NCI-H1694 treated with DMSO at 0.1 percent for 48 hours (cell line): ENCODE measurements at places on chromosomes 1 and 21.
A peak's percentile ranks its signal among the peaks of the same experiment; 100 is the strongest.

DNA sequence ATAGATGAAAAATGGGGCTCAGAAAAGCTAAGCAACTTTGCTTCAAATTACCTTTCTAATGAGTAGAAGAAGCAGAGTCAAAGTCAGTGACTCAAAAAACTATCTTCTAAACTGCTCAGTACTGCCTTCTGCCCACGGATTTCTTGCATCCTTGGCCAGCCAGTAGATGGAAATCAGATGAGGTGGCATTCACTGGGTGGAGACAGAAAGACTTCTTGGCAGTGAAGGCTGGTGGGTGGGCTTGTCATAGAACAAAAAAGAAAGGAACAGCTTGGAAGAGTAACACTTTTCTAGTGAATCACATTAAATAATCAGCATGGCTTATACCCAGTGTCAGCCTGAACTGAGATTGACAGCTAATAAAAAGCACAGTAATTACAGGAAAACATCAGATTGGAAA is 170.7 kb downstream of the ST6GALNAC5 start:
- no peak for DNase-seq

- no peak for DNase-seq
Observed at GRCh38 chr1:185500001-185500626, 183.1 kb upstream of the IVNS1ABP start.

GRCh38 chr1:53735261-53735660 is 3.7 kb downstream of the GLIS1 start:
- no peak for DNase-seq

DNA sequence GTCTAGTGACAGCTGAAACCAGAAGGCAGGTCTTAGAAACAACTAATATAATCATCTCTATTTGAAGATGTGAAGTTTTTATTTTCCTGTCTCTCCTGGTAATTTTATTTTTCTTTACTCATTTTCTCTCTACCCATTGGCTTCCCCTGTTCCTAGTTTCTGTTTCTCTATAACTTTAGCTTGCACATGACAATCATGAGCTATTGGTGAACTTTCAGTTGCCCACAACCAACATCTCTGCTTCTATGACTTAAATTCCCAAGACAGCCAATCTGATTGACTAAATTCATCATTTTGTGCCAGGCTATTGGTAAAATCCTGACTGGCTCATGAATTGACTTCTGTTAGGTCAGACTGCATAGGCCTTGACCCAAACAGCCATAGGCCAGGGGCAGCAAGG is 13.7 kb upstream of the ACADM start:
- no peak for DNase-seq

- no peak for DNase-seq
Observed at GRCh38 chr1:75533085-75533484, 77.8 kb downstream of the SLC44A5 start.

GRCh38 chr1:181117648-181118449 is 29.3 kb downstream of the IER5 start:
- DNase-seq = no peak

DNA sequence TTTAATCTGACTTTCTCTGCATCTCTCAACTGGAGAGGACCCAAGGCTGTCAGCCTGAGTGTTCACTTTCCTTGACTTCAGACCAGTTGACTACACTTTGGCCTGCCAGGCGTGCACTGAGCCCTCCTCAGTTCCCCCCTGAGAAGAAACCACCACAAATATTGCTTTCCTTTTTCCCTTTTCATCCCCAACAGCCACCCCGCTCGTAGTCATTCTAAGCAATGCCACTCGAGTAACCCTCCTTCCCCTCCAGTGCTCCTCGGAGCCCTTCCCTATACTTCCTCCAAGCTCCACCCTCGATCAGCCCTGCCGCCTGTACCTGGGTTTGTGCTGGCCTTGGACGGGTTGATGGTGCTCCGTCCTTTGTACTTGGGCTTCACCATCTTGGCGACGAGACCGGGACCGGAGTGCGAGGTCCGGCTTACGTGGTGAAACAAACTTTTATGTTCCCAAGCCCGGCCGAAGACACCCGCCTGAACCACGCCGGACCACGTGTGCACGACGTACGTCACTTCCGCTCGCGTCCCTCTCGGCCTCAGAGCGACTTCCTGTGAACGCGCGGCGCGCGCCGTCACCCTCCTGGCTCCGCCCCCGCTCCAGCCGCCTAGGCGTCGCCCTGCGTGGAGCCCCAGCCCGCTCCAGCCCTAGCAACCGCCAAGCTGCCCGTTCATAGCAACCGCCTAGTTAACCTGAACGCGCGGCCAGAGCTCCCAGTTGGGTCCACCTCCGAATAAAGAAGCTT is at the start of gene GNL2:
Gene GNL2, minus strand, starts transcription at position 498 of the 742 bp plus-strand sequence. Its CDS starts 115 bp downstream, at position 383.
- peak; percentile 65 for DNase-seq

DNA sequence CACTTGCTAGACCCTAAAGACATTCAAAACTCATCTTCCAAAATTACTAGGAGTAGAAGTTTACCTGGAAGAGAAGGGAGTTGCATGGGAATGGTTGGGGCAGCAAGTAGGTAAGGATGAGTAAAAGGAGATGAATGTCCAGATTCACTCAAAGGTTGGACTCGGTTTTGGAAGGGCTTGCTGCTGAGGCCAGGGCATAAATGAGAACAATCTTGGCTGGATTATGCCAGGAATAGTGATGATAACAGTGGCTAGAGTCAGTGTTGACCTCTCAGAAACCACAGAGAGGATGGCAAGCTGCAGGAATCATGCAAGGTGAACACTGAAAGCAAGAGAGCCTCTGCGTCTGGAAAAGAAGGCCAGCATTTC is 43.4 kb downstream of the C8A start:
- DNase-seq = no peak

DNA sequence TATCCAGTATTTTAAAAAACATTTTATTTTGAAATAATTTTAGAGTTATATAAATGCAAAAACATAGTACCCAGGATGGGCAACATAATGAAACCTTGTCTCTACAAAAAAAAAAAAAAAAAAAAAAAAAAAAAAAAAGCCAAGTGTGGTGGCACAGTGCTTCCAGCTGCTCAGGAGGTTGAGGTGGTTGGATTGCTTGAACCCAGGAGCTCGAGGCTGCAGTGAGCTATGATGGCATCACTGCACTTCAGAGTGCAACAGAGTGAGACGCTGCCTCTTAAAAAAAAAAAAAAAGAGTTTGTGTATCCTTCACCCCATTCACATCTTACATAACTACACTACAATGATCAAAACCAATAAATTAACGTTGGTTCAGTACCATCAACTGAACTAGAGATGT is 115.6 kb upstream of the KIF26B start:
- DNase-seq = no peak

- DNase-seq = peak; percentile 53
Observed at GRCh38 chr1:53088616-53089300, 26.7 kb downstream of the PODN start.

- no peak for DNase-seq
Observed at GRCh38 chr1:91400133-91400725, 4.4 kb downstream of the HFM1 start.

- DNase-seq = no peak
Observed at GRCh38 chr1:233480198-233480597, 133.7 kb upstream of the KCNK1 start.

- DNase-seq = no peak
Observed at GRCh38 chr1:18817316-18817715, 42.1 kb downstream of the TAS1R2 start.

GRCh38 chr1:44932151-44932550 is 54.2 kb downstream of the EIF2B3 start:
- DNase-seq = no peak

- no peak for DNase-seq
Observed at GRCh38 chr1:167564612-167565270, 11.2 kb upstream of the CREG1 start.

- DNase-seq = no peak
Observed at GRCh38 chr1:32201011-32201855, 838 bp downstream of the CCDC28B start.

DNA sequence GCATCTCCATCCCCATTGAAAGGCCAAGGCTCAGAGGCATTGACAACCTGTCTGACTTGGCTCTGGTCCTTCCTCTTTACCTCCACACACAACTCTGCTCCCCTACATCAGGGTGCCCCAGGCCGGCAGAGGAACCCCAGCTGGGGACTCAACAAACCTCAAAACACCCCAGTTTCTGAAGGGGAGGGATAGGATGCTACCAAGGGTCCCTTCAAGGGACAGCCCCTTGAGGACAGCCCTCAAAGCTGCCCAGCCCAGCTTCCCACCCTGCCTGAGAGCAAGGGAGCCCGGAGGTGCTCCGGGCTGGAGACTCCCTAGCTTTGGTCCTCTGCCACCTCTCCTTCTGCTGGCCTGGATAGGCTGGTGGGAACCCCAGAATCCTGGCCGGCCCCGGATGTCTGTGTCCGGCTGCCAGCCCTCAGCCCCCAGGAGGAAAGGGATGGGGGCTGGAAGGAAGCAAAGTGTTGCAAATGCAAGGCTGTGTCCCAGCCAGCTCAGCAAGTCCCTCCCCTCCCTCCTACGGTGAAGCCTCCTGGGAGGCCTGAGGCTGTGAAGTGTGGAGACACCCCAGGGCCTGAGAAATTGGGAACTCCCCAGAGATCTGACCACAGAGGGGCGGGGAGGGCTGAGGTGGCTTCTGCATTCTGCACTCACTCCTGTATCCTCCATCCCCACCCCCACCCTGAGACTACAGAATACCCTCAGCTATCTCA is 1.1 kb upstream of the MARCKSL1 start:
- no peak for DNase-seq

DNA sequence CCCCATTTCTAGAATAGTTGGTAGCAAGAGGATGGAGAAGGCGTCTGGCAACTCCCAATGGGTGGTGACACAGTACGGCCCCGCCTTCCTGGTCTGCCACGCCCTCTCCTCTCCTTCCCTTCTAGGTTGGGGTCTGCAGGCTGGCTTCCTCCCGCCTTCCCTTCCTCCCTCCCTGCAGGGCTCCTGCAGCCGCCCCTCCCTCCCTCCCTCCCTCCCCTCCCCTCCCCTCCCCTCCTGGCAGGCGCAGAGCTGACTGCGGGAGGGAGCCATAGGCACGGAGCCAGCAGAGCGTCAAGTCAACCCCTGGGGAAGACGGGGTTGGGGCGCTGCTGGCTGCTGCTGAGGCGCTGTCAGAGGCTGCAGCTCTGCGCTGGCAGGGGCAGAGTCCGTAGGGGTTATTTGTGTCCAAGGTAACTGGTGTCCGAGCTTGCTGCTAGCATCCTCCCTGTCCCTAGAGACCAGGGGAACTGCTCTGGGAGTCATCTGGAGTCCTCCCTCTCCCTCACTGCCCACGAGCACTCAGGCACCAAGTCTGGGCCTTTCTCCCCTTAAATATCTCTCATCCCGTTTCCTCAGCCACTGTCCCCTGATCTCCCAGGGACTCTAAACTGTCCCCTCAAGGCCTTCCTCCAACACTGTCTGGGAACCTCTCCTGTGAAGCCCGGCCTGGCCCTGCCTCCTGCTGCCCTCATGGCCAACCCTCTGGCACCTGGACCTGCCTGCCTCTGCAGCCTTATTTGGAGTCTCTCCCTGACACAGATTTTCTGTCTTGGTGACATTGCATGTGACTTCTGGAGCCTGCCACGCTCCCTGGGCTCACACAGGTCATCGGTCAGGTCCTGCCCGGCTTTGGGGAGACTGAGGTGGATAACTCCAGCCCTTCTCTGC is 57.4 kb upstream of the ACOT11 start:
- peak; percentile 31 for DNase-seq

GRCh38 chr1:170929835-170930554 is 5.3 kb upstream of the MROH9 start:
- peak; percentile 36 for DNase-seq

- DNase-seq = no peak
Observed at GRCh38 chr1:238312969-238313368, 422.2 kb upstream of the ZP4 start.

DNA sequence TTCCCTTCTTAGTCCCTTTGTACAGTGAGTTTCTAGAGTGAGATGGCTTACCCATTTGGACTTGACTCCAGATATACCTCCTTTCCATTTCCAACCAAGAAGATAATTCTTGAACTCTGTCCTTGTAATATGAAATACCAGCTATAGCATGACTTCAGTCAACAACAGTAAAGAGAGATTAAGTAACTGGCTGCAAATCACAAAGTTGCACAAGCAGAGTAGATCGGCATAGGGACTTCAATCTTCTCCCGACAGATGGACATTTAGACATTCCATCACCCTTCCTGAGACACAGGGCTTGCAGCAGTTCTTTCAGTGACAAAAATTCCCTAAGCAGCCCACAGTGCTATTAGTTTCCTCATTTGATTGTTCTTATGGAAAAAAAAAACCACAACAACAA is 44.6 kb downstream of the JAK1 start:
- DNase-seq = no peak

- DNase-seq = no peak
Observed at GRCh38 chr1:109105881-109106280, 8.0 kb upstream of the ELAPOR1 start.

DNA sequence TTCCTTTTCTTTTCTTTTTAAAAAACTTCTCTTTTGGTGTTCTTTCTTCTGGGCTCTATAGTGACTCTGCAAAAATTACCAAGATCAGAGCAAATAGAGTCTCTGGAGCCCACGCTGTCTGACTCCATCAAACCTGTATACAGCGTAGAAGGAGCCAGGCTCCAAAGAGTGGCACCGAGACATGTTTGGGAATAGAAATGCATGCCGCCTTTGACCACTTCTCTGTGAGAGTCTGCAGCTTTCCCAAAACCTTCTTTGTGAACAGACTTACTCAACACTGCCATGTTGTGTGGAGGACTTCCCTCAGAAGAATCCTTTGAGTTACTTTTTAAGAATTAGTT is 55.3 kb downstream of the GORAB start:
- DNase-seq = no peak

DNA sequence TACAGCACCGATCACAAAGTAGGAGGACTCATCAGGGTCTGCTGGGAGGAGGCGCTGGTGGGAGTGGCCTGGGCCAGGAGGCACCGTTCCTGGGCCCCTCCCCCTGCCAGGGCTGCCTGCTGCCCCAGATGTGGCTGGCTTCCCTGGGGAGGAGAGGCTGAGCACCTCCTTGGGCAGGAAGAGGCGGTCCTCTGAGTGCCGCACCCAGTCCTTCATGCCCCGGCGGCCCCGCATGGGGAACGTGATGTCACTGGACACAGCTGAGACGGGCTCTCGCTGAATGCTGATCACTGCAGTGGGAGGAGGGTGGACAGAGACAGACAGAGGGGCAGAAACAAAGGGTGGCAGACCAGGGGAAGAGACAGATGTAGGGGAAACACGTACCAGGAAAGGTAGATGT is 24.8 kb downstream of the ADGRB2 start:
- no peak for DNase-seq

DNA sequence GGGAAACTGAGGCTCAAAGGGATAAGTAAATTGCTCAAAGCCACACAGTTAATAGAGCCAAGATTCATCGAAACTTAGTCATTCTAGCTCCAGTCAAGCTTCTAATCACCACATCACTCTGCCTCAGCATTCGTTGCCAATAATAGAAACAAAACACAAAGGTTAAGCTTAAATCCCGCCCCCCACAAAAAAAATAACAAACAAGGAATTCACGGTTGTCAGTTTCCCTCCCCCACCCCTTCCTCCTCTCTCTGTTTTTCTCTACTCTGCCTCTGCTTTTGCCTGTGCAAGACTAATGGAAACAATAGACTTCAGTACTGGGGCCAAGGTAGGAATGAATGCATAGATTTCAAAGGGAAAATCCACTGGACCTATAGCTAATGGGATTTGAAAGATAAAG is 70.7 kb upstream of the ZNF644 start:
- DNase-seq = no peak

DNA sequence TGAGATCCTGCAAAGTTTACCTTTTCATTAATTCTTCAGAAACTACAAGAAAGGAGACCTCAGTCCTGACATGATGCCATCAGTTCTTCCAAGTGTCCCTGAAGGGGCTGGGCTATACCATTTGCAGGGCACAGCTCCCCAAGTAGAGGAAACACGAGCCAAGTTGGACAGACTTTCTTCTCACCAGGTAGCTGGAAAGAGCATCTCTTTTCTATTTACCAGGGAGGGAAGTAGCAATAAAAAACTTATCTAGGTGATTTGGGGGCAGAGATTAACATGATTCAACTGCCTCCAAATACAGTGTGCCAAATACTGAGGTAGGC is 103.9 kb upstream of the KCND3 start:
- DNase-seq = no peak
